Choroid plexus epithelial cell (primary cell): ENCODE measurements at places on chromosomes 3 and 15.

- DNase-seq = peak; percentile 90
Measured at GRCh38 chr15:100902436-100903167, 16.6 kb upstream of the LRRK1 start.

- DNase-seq = no peak
Measured at GRCh38 chr15:90877315-90877714, 7.0 kb upstream of the FES start.

- no peak for DNase-seq
Measured at GRCh38 chr3:14431452-14431916, 29.1 kb downstream of the SLC6A6 start.

GRCh38 chr3:12574661-12575060 is 17.8 kb downstream of the MKRN2 start:
- DNase-seq = no peak

DNA sequence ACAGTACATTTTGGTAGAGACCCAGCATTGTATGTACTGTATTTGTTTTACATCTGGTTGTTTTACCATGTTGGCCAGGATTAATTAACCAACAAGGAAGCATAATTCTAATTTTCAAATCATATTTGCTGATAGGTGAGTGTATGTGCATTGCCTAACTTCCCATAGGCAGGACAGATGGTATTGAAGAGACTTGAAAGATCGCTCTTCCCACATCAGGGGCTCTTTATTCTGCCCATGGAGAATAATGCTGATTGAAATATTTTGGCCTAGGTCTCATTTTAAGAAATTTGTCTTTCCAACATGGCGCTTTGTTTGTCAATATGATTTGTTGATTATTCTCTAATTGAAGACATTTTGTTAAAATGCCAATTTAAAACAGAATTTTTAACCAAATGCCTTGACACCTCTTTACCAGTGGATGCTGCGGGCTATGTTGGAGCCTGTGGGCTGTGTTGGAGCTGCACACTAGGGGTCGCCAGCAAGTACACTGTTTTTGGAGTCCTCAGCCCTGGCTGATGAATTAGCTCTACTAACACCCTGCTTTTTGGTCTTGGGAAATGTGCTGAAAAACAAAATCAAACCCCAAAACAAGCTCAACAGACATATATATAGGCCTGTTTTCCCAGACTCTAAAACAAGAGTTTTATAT is 5.3 kb downstream of the P2RY12 start:
- peak; percentile 57 for DNase-seq

DNA sequence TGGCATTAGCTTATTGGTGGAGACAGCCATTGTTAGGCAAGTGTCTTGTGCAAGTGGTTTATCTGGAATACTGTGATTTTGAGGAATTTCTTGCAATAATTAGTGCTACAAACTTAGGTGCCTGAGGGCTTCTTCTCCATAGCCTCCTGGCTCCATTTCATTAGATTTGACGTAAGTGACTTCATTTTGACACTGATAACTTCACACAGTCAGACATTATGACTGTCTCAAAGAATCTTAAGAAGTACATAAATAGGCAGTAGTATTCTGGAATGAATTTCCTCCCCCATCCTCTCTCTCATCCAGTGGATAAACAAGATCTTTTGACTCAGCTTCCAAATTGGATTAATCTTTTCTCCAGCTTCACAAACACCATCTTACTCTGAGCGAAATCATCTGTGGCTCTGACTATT is 19.0 kb downstream of the ARL14 start:
- no peak for DNase-seq

GRCh38 chr15:65963911-65964482 is 94.7 kb downstream of the RAB11A start:
- no peak for DNase-seq

- DNase-seq = no peak
Measured at GRCh38 chr3:151933234-151933853, 59.9 kb downstream of the SUCNR1 start.

GRCh38 chr15:33706173-33706572 is 262.1 kb upstream of the CHRM5 start:
- no peak for DNase-seq

DNA sequence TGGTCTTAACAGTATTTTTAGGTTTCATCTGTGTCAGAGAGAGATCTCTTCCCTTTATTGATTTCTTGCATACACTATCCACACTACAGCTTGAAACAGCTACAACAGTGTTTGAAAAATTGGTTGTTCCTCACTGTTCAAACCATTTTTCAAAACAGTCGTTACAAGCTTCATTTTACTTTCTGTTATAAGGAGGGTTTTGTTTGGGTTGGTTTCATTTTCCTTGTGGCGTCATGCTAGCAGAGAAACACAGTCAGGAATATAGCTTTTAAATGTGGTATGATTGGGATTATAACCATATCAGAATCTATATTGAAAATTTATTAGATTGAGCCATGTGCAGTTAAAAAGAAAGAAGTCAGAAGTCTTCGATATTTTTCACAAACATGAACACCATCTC is 400.6 kb downstream of the ZBTB20 start:
- DNase-seq = no peak

DNA sequence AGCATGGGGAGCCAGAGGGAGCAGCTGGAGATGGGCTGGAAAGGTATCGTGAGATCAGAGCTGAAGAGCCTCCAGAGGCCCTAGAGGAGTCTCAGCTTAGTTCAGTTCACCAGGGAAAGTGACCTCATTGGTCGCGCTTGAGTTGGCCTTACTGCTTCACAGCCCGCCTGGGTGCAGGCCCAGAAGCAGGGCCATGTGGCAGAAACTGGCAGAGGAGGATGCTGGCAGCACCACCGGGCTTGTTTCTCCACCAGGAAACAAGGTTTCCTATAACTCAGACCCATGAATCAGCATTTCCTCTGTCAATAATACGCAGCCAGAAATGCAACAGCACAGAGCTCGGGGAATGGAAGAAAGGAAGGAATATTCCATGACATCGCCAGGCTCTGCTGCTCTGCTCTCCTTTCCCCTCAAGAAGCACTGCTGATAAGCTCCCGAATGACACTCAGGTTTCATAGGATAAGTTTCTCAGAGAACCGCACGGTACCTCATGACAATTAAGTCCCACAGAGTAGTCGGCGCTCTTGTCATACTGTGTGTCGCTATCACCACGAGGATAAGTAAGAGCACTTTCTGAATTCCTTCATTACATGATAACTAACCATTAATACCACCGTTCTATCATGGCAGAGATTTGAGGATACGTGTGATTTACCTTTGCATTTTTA is 147.1 kb upstream of the LPP start:
- DNase-seq = no peak

GRCh38 chr3:123971406-123971805 is 10.4 kb upstream of the CCDC14 start:
- DNase-seq = no peak

DNA sequence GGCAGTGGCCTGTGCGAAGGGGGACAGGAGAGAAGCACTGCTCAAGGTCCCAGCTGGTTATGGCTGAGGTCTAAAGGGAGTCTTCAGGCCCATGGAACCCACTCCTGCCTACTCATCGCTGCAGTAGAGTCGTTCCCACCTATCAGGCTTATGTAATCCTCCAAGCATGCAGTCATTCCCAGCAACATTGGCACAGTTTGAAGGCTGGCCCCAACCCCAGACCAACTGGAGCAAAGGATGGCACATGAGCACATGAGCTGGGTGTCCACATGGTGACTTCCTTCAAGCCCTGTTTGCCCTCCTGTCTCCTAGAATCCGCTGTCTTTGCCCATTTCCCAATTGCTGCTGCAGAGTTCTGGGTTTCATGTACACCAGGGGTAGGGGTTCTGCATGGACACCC is 60.5 kb upstream of the FGD5 start:
- DNase-seq = no peak

DNA sequence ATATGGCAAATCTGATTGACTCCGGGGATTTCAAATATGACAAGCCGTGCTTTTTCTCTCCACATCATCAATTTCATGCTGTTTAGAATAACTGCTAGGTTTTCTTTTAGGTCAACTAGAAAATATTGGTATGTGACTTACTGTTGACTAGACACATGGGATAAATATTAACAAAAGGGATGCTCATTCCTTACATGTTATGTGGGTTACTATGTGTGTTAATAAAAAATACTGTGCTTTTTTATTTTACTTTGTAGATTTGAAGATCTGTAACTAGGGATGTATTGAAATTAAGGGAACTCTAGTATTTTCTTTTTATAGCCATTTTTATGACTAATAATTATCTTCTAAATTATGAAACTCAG is 264.6 kb upstream of the COL8A1 start:
- DNase-seq = no peak
